ENCODE measurements at places on chromosomes 3 and 15.

GRCh38 chr3:97932387-97932801, 39.8 kb downstream of the RIOX2 start:
- no peak for DNase-seq

- DNase-seq, result no peak
Measured at GRCh38 chr15:71002316-71002715, 109.7 kb downstream of the LRRC49 start.

- no peak for DNase-seq
Measured at GRCh38 chr3:60983906-60984305, 267.3 kb downstream of the FHIT start.

- no peak for DNase-seq
Measured at GRCh38 chr3:156493887-156494286, 61.0 kb downstream of the SSR3 start.

DNA sequence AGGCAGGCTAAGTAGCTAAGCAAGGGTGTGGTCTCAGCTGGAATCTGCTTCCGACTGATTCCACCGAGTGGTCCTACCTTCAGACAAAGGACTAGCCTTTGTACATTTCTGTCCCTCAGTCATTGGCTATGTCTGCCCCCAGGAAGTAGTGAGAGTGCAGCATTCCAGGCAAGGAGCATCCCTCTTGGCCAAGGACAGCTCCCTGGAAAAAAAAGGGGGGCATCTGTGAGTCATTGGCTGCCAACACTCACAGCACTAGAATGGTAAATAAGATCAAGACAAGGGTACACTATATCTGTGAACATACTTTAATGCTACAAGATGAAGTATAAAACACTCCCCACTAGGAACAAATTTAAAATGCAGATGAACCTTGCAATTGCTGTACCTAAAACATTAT, 66.8 kb downstream of the STAC start:
- DNase-seq, result no peak

GRCh38 chr3:139231555-139232281, 112.1 kb upstream of the MRPS22 start:
- no peak for DNase-seq

DNA sequence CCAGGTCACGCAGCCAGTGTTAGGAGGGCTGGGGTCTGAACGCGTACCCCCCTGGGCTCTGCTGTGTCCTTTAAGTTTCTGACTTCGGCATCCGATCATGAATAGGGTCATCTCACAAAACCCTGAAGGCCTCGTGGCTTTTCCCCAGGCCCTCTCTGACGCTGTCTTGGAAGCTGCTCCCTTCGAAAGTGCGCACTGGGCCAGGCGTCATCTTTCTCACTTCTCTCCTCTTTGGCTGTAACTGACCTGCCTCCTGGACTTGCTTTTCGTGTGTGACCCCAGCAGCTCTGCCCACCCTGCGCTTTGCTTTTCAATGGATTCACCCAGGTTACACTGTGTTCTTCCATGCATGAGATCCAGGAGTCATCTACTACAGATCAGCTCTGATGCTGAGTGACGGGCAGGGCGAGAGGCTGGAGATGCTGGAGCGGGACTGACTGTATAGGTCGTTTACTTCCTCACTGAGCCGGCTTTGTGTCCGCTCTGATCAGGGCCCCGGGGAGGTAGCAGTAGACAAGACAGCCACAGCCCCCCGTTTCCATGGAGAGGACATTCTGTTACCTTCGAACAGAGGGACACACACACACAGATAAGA, 45.0 kb upstream of the PCSK6 start:
- DNase-seq, result no peak

GRCh38 chr15:68348081-68348480, 70.5 kb downstream of the FEM1B start:
- no peak for DNase-seq

- DNase-seq, result no peak
Measured at GRCh38 chr3:13137941-13138832, 65.0 kb upstream of the IQSEC1 start.
